ENCODE measurements at places on chromosomes 2 and 18.

DNA sequence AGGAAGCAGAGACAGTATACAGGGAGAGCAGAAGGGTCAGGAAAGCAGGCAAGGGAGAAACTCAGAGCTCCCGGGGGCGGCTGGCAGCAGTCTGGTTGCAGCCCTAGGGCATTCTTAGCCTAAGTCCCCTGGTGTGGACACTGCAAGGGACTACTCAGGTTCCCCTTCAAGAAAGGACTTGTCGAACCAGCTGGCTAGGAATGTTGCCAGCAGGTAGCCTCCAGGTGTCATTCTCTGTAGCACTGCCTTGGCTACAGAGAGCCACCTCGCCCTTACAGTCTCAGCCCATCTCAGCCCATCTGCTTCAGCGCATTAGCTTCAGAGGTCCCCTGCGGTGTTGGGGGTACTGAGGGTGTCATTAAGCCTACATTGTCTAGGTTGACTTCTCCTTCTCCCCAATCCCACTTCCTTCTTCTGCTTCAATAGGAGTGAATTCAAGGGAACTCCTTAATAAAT, 11.3 kb upstream of the TMSB10 start:
- DNase-seq, result no peak

- no peak for DNase-seq
Measured at GRCh38 chr2:224242561-224242960, 159.3 kb downstream of the FAM124B start.

DNA sequence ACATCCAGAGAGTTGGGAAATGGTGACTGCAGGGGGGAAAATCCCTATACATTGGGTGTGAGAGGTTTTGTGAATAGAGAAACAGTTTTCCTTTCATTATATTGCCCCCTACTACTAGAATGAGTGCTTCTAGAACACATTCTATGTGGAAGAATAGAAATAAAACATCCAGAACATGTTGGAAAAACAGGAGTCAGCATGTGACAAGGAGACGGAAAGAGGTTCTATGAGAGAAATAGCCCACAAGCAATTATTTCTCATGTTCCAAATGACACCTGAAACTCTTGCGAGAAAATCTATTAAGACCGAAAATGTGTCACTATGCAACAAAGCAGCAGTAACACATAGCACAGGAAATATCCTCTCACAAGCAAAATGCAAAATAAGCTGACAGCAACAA, 202.7 kb upstream of the SPOPL start:
- no peak for DNase-seq

- no peak for DNase-seq
Measured at GRCh38 chr18:10140461-10141282, 226.9 kb downstream of the VAPA start.

- no peak for DNase-seq
Measured at GRCh38 chr2:207503234-207503633, 26.5 kb upstream of the CREB1 start.

GRCh38 chr18:57223144-57223870, 76.4 kb downstream of the BOD1L2 start:
- DNase-seq, result no peak

GRCh38 chr2:94874277-94874997, 3.2 kb downstream of the TEKT4 start:
- peak; percentile 47 for DNase-seq

DNA sequence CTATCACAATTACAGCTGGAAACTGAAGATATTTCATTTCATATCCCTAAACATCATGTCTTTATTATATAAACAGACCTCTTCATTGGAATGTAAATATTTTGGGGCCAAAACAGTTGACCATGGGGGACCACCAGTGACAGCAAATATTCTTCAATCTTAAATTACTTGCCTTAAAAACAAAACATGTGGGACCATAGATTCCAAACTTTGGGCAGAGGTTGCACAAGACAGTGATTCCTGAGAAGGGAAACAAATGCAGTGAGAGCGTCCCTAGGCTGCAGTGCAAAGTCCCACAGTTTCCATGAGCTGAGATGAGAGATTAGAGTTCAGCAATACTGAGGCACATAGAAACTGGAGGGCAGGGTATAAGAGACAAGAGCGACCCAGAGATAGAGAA, 818.9 kb downstream of the CBLN2 start:
- no peak for DNase-seq
